ENCODE measurements at places on chromosomes 4 and X.

GRCh38 chrX:74422576-74423288 is 1.4 kb downstream of the SLC16A2 start:
- DNase-seq = no peak

DNA sequence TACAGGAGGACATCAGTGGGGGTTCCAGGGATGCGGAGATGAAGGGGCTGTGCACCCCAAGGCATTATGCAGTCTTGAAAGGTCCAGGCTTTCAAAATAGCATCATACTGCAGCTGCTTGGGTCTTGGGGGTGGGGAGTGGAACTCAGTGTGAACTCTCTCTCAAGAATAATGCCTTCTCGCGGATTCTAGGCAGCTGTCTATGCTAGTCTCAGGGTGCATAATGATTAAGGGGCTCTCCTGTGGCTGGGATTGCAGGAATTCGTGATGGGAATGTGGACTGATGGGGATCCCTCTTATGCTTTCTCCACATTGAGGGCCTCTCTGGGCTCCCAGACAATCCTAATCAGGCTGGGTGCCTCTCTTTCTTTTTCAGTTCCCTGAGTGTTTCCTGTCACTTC is 172.2 kb upstream of the ARHGAP24 start:
- no peak for DNase-seq

DNA sequence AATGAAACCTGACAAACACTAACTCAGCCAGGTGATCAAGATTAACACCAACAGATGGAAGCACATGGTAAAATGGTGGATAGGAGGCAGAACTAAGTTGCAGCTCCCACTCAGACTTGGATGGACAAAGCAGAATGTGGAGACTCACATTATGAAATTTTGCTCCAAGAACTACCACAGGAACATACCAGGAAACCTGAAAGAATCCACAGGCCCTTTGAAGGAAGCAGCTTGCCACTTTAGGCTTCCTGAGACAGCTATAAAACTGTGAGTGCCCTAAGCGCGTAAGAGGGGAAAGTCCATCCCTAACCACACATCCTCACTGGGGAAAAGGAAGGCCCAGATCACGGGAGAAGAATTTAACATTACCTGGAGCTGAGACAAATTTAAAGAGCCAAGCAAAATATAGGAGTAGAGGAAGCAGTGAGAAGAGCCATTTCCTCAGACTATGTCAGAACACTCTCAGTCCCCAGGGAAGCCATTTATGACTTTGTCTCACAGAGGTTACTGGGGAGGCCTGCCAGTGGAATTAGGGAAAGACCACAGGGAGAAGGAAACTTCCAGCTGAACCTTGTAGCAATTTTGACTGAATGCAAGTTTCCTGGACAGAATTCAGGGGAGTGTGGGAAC is 224.5 kb downstream of the TEX13C start:
- no peak for DNase-seq

GRCh38 chrX:43731086-43731485 is 75.0 kb downstream of the MAOA start:
- no peak for DNase-seq

- no peak for DNase-seq
These were observed 32.7 kb downstream of the ELF2 start for GRCh38 chr4:139144161-139144859.

GRCh38 chr4:102675141-102675540 is 85.6 kb downstream of the MANBA start:
- no peak for DNase-seq

GRCh38 chr4:161573836-161574235 is 590.0 kb downstream of the FSTL5 start:
- no peak for DNase-seq

DNA sequence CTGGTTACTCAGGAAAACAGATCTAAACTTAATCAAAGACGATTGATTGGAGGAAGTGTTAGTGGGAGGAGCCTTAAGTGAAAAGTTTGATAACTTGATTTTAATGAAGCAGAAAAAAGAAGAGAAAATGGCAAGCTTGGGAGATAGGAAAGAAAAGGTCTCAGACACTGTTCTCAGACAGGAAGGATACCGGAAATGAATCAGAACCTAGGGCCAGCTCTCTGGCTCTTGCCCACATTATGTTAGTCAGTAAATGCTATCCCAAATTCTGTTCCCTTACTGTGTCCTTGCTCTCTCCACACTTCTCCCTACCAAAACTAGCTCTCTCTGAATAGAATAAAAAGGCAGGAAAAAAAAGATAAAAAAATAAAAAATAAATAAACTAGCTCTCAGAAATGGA is 48.6 kb upstream of the TMEM164 start:
- no peak for DNase-seq

DNA sequence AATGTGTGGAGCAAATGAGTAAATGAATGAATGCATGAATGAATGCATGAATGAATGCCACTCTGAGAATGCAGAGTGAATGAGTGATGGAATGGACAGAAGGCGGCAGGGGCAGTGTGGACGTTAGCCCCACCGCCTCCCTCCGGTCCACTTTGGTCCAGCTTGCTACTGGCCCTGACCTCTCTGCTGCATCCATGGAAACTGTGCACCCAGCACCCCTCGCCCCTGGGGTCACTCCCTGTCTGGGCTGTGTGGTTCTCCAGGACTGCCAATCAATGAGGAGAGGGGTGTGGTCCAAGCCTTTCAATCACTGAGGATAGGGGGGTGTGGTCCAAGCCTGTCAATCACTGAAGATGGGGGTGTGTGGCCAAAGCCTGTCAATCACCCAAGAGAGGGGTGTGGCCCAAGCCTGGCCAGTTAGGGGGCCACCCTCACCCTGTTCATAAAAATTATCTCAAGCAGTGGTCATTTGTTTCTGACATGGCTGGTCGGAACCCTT is 39.2 kb upstream of the ASMTL start:
- DNase-seq = no peak

DNA sequence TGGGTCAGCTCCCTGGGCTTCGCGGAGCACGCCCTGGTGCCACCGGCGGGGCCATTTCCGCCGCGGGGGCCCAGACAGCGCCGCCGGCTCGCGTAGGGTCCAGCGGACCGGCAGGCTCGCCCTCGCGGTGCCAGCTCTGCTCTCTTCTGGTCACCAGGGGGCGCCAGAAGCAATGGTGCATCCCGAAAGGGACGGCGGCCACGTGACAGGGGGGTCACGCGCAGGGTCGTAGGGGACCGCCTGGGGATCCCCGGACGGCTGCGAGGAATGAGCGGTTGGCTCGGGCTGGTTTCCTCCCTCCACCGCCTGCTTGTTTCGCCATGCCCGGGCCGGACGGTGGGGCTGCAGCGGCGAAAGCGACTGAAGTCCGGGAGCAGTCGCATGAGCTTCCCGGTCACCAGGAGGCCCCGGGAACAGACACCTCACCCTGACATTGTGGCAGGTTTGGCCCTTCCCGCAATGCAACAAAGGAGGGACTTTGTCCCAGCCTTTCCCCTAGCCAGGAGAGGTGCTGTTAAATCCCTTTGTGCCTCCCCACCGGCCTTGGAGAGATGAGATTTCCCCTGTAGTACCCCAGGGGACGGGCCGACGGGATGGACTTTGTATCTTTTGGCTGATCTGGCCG is 15.8 kb downstream of the ZCCHC12 start:
- DNase-seq = peak; percentile 41

- no peak for DNase-seq
These were observed 28.7 kb upstream of the CASK start for GRCh38 chrX:41952102-41952501.

DNA sequence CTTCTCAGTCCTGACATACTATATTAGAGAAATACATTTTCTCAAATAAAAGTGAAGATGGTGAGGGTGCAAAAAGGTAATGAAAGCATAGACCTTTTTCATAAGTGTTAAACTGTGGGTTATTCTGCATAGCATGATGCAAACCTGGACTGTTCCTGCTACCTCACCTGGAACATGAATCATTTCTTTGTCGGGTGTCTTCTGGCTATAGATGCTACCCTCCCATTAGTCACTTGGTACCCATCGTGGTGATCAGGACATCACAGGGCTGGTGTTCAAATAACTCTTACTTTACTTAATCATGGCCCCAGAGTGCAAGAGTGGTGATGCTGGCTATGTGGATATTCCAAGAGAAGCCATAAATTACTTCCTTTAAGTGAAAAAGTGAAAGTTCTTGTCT is 264.7 kb upstream of the AGA start:
- DNase-seq = no peak

- no peak for DNase-seq
These were observed 145.4 kb upstream of the PLAC1 start for GRCh38 chrX:134803551-134804183.
